ENCODE measurements at places on chromosomes 7 and 10.

DNA sequence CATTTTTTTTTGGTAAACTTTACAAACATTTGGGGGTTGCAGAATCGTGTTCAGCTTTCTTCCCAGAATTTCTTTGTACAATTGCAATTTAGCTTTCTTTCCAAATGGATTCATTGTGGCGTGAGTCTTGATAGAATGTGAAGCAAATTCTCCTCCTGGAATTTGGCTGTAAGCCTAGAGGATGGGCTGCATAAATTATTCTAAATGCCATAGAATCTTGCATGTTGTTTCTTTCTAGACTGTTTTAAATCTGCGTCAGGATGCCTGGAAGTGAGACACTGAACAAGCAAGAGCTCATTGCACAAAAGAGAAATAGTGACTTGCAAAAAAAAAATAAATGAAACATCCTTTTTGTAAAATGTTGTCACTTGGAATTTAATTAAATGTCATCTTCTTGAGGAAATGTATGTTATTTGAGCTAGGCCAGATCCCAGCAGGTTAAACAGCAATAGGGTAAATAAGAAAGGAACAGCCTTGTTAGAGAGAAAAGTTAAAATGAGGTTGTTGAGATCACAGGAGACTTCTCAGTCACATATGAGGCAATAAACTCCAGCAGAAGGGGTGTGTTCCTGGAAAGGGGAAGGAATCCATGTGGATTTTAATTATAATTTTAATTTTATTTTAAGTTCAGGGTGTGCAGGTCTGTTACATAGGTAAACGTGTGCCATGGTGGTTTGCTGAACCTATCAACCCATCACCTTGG is 483.0 kb downstream of the PLXDC2 start:
- no peak for DNase-seq

GRCh38 chr10:32419615-32420014 is 26.3 kb upstream of the CCDC7 start:
- no peak for DNase-seq

DNA sequence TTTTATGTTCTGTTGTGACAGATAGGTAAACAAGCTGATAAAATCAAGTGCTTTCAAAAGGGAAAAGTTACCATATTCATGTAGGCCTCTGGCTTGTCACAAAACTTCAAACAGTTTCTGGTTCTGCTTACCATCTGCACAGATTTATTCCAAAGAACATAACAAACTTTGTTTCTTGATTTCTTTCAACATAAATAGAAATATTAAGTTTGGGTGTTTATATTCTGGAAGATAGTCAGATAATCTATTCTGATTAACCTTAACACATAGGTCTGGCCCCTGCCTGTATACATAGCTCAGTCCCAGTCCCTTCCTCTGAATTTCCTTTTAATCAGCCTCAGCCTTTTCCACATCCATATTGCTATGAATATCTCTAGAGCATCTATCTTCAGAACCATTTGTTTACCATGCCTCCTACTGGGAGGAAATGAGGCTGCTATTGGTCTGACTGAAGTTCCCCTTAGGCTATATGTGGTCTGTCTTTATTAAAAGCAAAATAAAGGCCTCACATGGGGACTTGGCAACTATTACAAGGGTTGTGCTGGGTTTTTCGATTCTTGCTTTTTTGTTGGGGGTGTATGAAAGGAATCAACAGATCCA is 319.0 kb downstream of the HPSE2 start:
- DNase-seq: no peak

DNA sequence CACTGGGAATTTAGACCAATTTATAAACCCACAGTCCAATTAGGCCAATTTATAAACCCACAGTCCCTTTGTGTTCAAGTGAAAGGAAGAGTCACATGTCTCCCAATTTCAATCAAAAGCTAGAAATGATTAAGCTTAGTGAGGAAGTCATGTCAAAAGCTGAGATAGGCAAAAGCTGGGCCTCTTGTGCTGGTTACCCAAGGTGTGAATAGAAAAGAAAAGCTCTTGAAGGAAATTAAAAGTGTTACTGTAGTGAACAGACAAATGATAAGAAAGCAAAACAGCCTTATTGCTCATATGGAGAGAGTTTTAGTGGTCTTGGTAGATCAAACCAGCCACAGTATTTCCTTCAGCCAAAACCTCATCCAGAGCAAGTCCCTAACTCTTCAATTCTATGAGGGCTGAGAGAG is 245.0 kb downstream of the HDAC9 start:
- DNase-seq: no peak

DNA sequence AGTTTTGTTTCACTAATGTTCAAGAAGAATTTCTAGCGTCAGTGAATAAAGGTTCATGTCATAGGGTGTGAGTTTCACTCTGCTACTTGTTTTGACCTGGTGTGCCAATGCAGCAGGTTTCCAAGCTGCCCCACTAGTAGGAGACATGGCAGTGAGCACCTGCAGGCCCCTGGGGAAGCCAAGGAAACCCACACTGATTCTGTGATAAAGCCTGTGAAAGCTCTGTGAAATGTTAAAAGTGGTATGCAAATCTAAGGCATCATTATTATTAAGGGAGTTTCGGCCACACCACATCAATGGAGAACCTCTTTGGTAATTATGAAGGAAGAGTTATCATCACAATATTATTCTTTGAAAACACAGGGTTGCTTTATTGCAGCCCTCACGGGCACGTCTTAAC is 46.4 kb downstream of the ABCB5 start:
- no peak for DNase-seq

GRCh38 chr10:77936697-77937567 is 10.4 kb upstream of the DLG5 start:
- no peak for DNase-seq

- no peak for DNase-seq
Measured at GRCh38 chr10:52030975-52031374, 283.1 kb upstream of the DKK1 start.

GRCh38 chr7:41039981-41040380 is 662.9 kb downstream of the INHBA start:
- no peak for DNase-seq

- no peak for DNase-seq
Measured at GRCh38 chr10:8534096-8534495, 479.6 kb downstream of the GATA3 start.

- no peak for DNase-seq
Measured at GRCh38 chr7:3412871-3413270, 111.8 kb downstream of the SDK1 start.

DNA sequence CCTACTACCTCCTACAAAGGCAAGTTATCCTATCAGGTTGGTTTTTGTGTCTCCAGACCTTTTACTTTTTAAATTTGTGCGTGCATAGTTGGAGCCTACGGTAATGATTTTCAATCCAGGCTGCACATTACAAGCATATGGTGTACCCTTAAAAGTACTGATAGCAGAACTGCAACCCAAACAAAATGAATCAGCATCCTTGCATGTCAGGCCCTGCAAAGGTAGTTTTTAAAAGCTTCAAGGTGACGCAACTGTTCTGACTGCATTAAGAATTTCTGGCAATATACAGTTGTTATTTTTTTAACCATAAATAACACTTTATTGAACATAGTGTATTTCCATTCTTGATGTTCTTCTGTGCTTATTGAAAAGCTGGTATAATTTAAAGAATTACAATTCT is 28.9 kb downstream of the GNAT3 start:
- no peak for DNase-seq

DNA sequence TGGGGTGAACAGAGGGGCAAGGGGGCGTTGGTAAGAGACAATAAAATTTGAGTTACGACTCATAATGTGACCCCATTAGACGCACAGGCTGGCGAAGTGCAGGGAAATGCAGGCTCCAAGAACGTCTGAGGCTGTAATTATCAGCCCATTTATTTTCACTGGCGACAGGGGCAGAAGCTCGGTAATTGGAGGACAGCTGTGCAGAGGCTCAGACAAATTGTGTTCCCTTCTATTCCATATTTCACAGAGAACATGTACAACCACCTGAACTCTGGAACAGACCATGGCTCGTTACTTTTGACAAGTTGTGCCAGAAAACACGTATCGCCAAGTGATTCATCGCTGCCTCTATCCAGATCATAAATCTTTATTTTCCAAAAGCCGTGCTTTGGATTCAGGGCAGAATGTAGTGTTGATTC is 137.3 kb upstream of the FRMD4A start:
- no peak for DNase-seq

DNA sequence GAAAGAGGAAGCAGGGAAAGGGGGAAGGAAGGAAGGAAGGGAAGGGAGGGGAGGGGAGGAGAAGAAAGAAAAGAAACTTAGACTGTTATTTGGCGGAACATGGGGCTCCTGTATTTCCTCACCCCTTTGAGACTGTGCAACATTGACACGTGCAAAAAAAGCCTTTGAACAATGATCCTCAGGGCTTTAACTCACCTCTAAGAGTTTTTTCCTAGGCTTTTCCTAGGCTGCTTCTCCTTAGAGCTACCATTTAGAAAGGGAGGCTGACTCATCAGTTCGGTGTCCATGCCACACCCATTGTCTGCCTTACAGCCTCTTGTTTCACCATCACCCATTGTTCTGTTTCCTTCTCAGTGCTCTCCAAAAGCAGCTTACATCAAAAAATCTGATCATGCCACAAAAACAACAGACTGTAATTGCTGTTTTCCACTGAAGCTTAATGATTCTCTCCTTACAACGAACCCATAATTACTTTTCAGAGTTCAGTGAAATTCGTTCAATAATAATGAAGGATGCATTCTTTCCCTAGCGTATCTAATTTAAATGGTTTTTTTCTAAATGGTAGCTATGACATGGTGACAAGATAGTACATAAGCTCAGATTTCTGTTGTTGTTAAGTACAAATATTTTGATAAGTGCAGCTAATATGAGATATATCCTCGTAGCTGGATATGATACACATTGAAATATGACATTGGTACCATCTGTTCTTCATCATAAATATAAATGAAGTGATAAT is 90.8 kb downstream of the PRLHR start:
- peak; percentile 36 for DNase-seq

- DNase-seq: no peak
Measured at GRCh38 chr10:78450239-78450638, 416.6 kb downstream of the RPS24 start.

- DNase-seq: no peak
Measured at GRCh38 chr10:97024168-97025073, 161.3 kb downstream of the SLIT1 start.

DNA sequence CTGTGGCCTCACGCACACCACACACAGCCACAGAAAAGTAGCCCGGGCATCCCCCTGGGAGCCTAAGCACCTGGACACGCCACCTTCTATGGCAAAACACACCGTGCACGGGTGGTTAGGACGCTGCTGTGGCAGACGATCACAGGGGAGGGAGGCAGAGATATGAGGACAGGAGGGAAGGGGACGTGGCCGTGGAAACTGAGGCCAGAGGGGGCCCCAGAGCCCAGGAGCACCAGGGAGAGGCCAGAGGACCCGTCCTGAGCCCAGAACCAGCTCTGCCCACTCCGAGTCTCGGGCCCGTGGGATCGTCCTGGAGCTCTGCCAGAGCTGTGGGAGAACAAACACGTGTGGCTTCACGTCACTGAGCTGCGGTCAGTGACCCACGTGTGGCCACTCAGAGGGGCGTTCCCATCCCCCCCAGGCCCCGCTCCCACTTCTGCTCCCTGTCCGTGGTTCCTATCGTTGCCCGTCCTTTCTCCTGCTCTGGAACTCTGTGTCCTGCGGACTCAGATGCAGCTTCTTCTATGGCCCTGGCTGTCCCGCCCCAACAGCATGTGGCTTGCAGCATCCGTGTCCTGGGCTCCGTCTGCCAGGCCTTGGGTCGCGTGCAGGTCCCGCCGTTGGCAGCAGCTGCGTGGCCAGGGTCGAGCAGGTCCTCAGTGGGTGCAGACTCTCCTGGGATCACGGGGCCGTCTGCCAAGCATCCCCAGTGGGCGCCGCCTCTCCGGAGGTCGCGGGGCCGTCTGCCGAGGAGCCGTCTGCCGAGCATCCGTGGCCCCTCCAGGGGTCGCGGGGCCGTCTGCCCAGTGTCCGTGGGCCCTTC is 31.0 kb downstream of the GET4 start:
- DNase-seq: no peak

GRCh38 chr10:22193945-22194344 is 23.9 kb downstream of the EBLN1 start:
- no peak for DNase-seq

DNA sequence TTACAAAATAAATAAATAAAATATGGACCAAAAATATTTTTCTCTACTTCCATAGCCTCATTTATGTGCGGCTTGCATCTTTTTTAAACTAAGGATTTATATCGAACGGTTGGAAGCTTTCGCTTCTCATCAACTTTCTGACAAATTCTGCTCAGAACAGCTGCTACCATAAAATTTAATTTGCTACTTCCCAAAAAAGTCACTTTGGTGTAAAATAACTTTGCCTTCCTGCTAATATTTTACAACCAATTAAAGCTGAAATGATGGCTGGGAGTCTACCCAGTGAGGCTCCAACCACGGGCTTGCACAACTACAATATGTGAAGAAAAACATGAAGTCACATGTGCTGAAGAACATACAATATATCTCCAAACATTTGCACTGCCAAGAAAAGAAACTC is 253.1 kb upstream of the NEBL start:
- no peak for DNase-seq

Measured in DMS153 (cell line).